ENCODE measurements at places on chromosomes 7 and 10.

DNA sequence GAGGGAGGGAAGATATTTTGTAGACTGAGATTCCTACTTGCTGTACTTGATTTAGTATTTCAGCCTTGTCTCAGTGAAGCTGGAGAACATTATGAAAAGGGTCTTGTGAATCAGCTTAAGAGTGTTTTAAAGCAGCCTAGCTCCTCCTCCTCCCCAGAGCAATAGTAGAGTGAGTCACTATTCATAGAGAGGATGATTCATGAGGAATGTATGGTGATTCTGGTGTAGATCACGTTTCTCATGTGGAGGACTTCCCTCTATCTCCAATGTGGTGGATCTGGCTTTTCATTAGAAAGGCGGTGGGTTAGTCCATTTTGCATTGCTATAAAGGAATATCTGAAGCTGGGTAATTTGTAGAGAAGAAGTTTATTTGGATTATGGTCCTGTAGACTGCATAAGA, 340.1 kb upstream of the CHRM2 start:
- DNase-seq = no peak

GRCh38 chr7:150403376-150404171, 24.4 kb downstream of the ZNF775 start:
- no peak for DNase-seq

- no peak for DNase-seq
These were observed 188.7 kb upstream of the KAT6B start for GRCh38 chr10:74637685-74638084.

DNA sequence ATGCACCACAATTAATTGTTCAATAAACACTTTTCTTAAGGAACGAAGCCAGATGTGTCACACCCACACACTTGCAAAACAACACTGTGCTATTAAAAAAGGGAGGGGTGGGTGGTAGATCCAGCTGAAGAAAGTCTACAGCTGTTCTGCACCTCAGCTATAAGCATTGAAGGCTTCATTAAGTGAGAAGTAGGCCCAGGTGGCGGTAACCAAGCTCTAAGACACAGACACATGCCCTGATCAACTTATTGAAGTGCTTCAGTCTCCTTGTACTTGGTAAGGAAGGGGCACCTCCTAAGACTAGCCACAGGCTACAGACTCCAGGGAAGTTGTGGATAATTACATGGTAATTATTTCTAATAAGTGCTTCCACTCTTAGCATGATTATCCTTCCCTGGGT, 4.5 kb upstream of the CPVL start:
- DNase-seq = no peak

DNA sequence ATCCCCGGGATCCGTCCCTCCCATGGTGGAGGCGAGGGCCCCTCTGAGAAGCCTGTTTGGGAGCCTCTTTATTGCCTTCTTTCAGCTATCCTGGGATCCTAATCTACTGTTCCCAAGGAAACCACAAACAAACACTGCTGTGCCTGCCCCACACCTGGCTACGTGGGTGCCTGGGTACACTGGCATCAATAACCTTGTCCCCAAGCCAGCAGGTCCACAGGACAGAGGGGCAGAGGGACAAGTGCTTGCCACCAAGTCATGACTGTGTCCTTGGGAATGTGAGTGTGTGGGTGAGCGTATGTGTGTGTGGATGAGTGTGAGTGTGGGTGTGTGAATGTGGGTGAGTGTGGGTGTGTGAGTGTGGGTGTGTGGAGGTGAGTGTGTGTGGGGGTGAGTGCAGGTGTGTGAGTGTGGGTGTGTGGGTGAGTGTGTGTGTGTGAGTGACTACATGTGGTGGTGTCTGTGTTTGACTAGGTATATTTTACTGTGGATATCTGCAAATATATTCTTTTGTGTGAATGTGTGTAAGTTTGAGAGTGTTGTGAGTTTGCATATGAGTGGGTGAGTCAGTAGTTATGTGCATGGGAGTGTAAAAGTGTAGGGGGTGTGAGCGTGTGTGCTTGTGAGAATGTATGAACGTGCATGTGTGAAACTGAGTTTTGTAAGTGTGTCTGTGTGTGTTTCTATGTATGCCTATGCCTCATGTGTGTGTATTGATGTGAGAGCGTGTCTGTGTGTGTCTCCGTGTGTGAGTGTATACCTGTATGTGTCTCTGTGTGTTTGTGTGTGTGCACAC, 96.1 kb downstream of the TNS3 start:
- no peak for DNase-seq

DNA sequence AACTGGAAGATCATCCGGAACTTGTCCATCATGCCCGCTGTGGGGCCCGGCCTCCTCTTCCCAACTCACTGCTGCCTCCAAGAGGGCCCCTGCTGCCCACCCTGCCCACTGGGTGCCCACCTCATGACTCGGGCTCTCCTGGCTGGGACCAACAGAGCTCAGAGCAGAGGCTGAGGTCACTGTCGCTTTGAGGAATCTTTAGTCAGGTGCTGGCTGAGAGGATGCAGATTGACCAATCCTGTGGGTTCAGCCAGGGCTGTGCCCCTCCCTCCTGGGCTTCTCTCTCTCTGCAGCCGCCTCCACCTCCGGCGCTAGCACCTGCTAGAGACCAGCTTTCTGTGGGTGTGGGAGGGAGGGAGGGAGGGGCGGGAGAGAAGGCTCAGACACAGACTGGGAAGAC, at the start of gene CALHM1:
TSS of gene CALHM1 (minus strand) at position 181 of the 400 bp plus-strand sequence. CDS start at position 32, 149 bp downstream.
- no peak for DNase-seq

DNA sequence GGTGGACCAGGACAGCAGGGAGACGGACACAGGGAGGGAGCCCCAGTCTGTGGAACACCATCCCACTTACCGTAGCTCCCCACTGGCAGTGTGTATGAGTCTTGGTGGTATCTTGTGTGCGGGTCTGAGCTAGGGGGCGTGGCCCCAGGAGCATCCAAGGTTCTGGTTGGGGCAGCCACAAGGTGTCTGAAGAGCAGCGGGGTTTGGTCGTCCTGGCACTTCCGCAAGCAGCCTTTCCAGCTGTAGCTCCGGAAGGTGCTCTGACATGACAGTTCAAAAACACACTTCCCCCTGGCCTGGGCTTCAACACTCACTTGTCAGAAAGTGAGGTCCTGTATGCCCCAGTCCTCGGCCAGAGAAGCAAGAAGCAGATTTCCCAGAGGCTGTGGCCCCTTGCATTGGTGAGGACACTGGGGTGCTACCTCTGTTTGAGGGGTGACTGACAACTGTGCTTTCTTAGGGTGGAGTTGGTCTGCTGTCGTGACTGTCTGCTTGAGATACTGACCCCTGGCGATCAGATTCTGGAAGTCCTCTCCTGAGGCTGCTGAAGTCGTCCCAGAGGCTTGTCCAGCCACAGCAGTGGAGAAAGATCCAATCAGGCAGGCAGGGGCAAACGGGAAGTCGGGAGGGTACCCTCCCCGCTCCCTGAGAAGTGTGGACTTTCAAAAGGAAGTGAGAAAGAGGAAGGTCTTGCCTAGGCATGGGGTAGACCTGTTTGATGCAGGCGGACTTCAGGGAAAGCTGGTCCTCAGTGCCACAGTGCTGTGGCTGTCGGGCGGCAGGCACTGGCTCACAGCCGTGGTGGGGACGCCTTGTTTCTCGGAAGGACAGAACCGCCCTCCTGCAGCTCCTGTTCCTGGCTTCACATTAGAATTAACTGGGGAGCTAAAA, 51.4 kb upstream of the PFKFB3 start:
- DNase-seq = no peak

DNA sequence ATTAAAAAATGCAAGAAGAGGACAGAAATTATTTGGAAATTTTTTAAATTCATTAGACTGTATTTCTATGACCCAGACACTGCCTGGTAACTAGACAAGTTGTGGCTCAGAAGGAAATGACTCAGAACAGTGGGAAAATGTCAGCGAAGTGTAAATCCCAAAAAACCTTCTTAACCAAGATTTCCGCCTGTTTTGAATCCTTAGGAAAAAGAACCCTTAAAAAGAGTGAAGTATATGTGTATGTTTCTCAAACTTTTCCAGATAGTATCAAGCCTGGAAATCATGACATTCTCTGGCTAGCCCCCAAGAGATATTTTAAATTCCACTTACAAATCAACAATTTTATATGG, 42.7 kb upstream of the PLXNA4 start:
- DNase-seq = no peak

GRCh38 chr7:87414794-87415188, 60.7 kb downstream of the ABCB4 start:
- DNase-seq = no peak

- no peak for DNase-seq
These were observed 141.7 kb upstream of the PFKP start for GRCh38 chr10:2925631-2926030.

DNA sequence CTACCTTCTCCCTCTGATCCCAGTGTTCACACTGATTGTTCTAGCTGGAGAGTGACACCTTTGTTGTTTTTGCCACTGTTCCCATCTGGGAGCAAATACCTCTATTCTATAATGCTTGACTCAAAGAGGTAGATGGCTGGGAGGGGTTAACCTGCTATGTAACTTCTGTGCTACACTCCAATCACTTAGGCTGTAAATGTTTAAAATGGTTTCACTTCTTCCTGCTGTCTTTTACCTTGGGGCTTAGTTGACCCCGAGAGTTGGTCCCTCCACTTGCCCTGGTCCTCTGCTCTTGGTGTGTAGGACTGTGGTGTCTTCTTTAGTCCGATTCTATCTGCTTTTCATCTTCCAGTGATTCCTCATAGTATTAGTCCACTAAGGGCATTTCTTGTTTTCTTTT, 22.3 kb downstream of the KLHDC10 start:
- DNase-seq = no peak

DNA sequence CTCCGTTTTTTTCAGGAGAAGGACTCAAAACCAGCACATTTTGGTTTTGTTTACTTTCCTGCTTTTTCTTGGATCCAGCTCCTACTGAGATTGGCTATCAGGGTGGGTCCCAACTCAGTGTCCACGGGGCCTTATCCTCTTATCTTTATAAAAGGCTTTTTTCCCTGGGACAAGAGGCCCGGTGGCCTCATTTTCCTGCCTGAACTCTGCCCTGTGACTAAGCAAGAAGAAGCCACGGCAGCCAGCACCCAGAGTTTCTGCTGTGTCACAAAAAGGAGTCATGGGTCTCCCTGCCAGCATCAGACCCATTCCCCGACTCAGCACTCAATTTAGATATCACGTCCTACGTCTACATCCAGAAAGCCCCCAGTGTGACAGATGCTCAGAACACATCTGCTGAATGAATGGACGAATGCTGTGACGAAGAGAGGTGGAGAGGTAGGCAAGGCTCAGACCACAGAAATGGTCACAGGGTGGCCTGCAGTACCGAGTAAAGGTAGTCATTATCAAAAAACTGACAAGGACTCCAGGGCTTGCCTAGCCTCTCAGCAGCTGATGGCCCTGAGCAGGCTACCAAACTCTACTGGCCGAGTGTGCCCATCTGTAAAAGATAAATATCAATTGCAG, 16.7 kb downstream of the DLG5 start:
- DNase-seq = no peak

DNA sequence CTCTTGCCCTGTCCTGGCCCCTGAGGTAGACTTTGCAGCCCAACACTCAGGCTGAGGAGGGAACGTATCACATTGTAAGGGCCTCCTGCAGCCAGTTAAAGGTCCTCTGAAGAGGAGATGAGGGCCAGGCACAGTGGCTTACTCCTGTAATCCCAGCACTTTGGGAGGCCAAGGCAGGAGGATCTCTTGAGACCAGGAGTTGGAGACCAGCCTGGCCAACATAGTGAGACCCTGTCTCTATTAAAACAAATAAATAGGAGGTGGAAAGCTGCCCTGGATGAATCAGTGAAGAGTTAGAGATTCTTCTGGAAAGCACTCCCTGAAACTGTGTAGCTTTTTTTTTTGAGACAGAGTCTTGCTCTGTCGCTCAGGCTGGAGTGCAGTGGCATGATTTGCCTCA, 2.3 kb upstream of the C10orf62 start:
- DNase-seq = no peak

GRCh38 chr10:55746002-55746401, 615.1 kb downstream of the ZWINT start:
- DNase-seq = no peak

- DNase-seq = no peak
These were observed 216.2 kb upstream of the PRKCQ start for GRCh38 chr10:6796231-6796630.

DNA sequence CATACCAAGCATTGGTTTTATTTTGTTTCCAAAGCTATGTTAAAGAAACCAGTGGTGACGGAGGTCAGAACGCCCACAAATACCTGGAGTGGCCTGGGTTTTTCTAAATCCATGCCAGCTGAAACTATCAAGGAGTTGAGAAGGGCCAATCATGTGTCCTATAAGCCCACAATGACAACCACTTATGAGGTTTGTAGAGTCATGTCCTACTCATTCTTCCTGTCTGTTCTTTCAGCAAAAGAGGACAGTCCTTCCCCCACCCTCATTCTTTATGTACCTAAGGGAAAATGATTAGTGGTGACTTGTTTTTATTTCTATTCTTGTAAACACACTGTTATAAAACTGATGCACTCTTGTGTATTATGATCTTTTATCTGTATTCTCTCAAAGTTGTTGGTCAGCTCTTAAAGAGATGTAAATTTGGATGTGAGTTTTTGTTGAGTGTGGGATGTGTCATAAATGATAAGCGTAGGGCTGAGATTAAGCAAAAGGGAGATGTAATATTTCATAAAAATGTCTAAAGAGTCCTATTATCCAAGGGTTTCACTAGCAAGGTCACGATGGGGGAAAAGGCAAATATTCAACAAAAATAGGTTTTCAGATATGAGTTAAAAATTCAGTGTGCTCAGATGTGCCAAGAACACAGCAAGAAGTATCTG, 294.4 kb downstream of the BICC1 start:
- no peak for DNase-seq

DNA sequence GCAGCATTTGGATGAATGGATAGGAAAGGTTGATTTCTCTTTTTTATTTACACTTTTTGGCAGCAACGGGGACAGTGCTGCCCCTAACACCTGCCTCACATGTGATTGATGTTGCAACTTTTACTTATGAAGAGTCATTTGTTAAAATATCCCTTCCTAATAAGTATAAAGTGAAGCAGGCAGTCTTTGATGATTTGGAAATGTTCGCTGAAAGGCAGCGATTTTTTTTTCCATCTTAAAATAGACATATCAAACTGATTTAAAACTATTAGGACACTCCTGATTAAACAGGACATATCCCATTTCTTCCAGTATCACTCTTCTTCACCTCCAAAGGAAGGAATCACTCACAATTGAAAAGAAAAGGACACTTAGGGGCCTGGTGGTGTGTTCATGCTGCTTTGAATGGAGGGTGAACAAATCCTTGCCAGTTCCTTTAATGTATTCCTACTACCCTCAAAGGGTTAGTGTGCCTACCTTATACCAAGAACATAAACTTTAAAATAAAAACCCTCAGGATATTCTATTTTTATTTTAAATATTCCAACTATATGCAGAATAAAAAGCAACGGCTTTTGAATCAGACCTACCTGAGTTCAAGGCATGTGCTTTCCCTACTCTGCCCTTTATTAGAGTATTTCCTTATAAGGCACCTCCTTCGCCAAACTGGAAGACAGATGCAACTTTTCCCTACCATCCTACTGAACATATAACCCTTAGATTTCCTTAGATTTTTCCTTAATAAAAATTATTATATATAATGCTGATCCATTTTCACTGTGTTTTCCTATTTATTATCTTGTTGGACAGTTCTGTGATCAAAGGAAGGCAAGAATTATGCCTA, 1.1 kb downstream of the ADK start:
- DNase-seq = no peak

- no peak for DNase-seq
These were observed 162.8 kb upstream of the TNRC18 start for GRCh38 chr7:5586279-5586962.

- peak; percentile 55 for DNase-seq
These were observed 7.5 kb upstream of the RBP3 start for GRCh38 chr10:47340608-47341170.

- DNase-seq = no peak
These were observed 588.2 kb downstream of the INHBA start for GRCh38 chr7:41114691-41115090.

Data from NCI-H1694 (cell line).